ENCODE measurements at places on chromosomes 6 and 20.

- no peak for DNase-seq
These were observed 51.5 kb downstream of the CEBPB start for GRCh38 chr20:50242178-50242514.

GRCh38 chr6:69145062-69145461 is 510.0 kb downstream of the ADGRB3 start:
- DNase-seq, result no peak

DNA sequence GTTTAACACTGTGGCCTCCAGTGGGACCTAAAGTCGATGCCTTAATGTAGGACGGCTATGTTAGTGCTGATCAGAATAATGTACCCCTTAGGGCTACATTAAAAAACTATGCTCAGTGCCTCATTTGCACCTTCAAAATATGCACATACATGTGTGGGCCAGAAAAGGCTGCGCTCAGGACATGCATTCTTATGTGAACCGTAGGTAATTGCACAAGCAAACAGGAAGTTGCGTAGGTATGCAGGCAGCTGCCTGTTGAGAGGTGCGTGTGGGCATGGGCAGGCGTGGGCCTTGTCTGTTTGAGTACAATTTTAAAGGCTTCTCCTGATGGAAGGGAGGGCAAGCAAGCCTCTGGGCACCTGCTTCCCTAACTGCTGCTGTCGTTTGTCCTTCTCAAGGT is 116.2 kb upstream of the JAG1 start:
- no peak for DNase-seq

GRCh38 chr6:68754681-68755213 is 119.7 kb downstream of the ADGRB3 start:
- DNase-seq, result peak; percentile 32

DNA sequence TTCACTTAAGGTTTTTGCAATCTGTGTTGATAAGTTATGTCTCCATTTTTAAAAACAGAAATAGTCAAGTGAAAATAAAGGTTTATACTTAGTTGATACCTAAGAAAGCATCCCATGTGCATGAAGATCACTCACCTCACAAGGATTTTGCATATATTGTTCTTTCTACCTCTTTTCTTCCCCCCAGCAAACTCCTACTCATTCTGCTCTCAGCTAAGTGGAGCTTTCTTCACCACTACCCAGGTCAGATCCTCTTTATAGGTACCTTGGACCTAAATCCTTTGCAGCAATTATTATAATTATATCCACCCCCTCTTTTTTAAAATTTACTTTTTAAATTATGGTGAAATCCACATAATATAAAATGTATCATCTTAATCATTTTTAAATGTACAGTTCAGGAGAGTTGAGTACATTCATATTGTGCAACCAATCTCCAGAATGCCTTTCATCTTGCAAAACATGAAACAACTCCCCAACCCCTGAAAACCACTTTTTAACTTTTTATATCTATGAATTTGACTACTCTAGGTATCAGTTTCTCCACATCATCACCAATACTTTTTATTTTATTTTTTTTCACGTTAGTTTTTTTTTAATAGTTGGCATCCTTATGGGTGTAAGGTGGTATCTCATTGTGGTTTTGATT is 9.3 kb upstream of the BACH2 start:
- DNase-seq, result no peak

GRCh38 chr20:47305667-47306066 is 50.8 kb downstream of the ZMYND8 start:
- DNase-seq, result no peak
